ENCODE measurements at places on chromosomes 1 and 21.

DNA sequence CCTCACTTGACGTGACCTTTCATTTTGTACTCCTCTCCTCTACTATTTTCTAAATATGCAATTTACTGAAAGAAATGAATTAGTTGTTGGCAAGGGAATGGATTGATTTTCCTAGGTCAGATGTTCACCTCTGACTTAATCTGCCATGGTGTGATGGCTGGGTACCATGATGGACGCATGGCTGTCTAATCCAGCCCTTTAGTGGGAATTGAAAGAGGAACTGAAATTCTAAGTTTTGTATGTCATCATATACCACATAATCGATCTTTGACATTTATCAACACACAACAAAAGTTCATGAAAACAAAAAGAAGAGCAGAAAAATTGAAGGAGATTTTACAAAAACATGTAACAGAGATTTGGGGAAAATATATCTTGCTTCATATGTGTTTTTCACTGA lies 331.3 kb upstream of the SNX7 start:
- no peak for DNase-seq

DNA sequence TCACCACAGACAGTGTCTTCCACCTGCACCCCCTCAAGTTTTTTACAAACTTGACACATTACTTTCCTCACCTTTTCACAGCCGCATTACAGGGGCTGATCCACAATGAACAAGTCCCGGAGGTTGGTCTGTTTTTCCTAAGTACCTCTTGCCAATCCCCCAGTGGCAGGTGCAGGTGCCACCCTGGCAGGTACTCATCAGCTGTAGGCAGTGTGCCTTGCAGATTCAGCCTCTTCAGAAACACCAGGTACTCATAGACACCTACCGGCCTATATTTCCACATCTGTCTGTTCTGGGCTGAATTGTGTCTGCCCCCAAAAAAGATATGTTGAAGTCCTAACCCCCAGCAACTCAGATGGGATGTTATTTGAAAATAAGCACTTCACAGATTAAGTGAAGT lies 81.4 kb upstream of the CNIH3 start:
- no peak for DNase-seq

DNA sequence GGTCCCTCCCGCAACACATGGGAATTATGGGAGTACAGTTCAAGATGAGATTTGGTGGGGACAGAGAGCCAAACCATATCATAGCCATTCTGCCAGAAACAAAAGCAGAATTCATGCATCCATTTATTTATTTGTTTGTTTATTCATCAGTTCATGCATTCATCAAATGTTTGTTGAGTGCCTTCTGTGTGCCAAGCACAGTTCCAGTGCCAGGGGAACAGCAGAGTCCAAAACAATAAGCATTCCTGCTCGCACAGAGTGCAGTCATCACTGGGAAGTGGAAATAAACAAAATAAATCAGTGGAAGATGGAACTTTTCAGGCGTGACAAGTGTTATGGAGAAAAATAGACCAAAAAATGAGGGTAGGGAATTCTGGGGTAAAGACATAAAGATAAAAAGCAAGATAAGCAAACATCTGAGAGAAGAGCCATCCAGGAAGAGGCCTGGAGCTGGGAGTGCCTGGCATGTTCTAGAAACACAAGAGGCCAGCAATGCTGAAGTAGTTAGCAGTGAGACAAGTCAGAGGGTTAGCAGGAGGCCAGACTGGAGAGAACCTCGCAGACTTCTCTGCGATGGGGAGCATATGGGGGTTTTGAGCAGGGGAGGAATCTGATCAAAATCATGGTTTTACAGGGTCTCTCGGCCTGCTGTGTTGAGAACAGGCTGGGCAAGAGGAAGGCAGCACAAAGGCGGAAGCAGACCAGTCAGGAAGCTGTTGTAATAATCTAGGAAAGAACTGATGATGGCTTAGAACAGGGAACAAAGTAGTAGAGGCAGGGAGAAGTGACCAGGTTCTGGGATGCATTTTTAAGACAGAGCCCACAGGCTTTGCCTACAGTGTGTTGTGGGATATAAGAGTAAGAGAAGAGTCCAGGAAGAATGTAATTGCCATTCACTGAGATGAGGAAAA lies 113.2 kb downstream of the GLUL start:
- DNase-seq: no peak

- DNase-seq: no peak
Measured at GRCh38 chr1:107091418-107091817, 34.9 kb downstream of the PRMT6 start.

GRCh38 chr1:175725684-175726083 lies 17.7 kb downstream of the TNR start:
- no peak for DNase-seq
